GM23338 (cell line): ENCODE measurements at places on chromosomes 7 and 10.
A peak's percentile ranks its signal among the peaks of the same experiment; 100 is the strongest.

- DNase-seq: no peak
These were observed 38.6 kb upstream of the TNRC18 start for GRCh38 chr7:5462216-5462615.

- DNase-seq: no peak
These were observed 292.4 kb downstream of the ZWINT start for GRCh38 chr10:56068473-56069263.

DNA sequence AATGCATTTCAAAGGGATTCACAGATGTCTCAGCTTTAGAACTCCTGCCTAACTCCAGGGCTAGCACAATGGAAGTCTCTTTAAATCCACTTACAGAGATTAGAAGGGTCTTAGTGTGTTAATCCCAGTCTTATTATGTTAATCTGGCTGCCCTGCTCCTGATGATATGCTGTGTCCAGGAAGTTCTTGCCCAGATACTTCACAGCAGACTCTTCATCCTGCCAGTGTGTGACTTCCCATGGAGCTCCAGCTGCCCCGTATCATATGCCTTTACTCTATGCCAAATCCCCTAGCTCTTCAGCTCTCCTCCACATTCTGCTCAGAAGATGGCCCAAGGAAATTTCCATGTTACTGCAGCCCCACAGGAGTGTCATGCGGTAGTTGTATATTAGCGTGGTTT is 533.8 kb downstream of the GALNT17 start:
- DNase-seq: no peak

DNA sequence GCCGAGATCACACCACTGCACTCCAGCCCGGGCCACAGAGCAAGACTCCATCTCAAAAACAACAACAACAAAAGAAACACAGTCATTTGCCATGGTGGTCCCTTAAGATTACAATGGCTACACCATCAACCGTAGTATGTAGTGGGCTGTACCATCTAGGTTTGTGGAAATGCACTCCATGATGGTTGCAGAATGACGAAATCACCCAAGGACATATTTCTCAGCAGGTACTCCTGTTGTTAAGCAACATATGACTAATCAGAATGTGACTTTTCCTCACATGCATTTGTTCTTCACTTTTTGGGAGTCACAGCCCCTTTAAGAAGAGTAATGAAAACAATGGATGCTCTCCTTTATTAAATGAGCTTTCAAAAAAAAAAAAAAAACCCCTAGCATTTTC is 11.0 kb downstream of the SVIL start:
- DNase-seq: no peak

DNA sequence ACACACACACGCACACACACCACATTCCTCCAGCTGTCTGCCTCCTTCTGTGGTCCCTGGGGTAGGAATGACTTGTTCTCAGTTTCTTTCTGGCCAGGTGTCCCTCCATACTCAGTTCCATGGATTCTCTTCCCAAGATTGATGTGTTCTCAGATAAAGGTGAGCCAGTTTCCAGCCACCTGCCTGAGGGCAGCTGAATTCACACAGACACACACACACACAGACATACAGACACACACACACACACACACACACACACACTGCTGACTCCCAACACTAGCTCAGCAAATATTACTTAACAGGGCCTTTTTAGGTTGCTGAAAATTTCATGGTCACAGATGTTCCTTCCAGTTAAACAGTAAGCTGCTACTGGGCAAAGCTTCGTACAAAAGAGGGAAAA is 45.4 kb upstream of the GDF10 start:
- DNase-seq: no peak

GRCh38 chr10:61752111-61753011 is 89.6 kb downstream of the CABCOCO1 start:
- DNase-seq: no peak

DNA sequence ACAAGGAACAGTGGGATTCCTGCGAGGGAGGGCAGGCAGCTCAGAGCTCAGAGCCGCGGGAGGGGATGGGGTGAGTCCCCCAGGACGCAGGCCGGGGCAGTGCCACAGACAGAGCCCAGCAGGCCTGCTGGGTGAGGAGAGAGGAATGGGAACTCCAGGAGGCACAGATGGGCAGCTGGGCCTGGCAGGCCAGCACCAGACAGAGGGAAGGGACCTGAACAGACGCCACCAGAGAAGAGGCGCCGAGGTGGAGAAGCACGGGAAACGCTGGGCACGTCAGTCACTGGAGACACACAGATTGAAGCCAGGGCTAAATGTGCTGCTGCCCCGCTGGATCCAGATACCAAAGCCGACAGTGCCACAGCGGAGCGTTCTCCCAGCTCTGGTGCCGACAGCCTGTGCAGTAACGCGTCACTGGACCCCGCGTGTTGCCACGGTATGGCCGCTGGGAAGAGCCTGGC is 225.8 kb downstream of the MAD1L1 start:
- no peak for DNase-seq

- DNase-seq: no peak
These were observed 72.0 kb downstream of the SCRN1 start for GRCh38 chr7:29917641-29918040.

DNA sequence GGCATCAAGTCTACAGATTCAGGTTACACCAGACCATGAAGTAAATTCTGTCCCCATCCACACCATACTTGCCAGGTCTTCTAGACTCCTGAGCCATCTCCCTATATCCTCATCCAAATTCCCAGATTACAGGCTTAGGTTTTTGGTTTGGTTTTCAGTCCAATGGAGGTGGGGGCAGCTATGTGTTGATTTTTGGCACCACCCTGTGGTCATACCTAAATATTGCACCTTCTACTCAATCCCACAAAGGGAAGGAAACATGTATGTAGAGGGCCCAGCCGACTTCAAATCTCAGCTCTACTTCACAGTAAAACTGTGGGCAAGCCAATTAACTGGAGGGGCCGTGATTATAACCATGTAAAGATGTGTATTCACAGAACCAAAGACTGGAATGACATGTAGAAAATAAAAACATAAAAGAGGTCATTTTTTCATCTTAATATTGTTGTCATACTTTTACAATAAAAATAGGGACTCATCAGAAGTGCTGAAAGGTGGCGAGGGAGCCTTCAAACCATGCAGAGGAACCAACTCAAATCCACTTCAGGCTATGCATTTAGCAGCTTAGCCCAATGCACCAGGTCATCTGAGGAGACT is 19.8 kb downstream of the ERCC6 start:
- peak; percentile 75 for DNase-seq
